ENCODE measurements at places on chromosomes 6 and 20. TPM values are rescaled to one million over a fixed set of nuclear protein-coding genes. Genes with fewer than 3 reads are reported as not detected.

The PRKN gene
- total RNA-seq, result 5.6 TPM

The SLC16A10 gene
- total RNA-seq, result not detected

The SLC17A4 gene
- not detected for total RNA-seq

The PKIB gene
- total RNA-seq, result 1.3 TPM

Data from fibroblast of lung (primary cell).